Activated naive CD8-positive, alpha-beta T cell treated with anti-CD3 and anti-CD28 coated beads, Interleukin-2, amount 10 ng/mL, durations not matched to agents 7 days and 5 days (primary cell): ENCODE measurements at places on chromosomes 7 and 10. TPM values are rescaled to one million over a fixed set of nuclear protein-coding genes. Genes with fewer than 3 reads are reported as not detected.

SLC16A12 gene
- total RNA-seq: not detected

DNA sequence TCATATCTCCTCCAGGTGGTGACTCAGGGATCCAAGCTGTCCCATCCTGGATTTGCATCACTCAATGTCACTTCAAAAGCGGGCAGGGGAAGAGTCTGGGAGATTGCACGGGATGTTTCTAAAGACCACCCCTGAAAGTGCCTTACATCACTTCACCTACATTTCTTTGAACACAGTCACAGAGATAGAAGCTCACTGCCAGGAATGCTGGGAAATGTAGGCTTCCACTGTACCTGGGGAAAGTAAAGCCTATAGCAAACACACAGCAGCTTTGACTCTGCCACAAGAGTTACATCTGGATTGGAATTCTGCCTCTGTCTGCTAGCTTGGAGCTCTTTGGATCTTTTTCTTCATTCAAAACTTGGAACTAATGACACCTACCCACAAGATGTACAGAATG, 300.9 kb downstream of the WDR11 start:
- H3K27me3 ChIP-seq: no peaks in the 10 kb centered on the region
- H3K4me3 ChIP-seq: no peak overlapping the region
- H3K4me1 ChIP-seq: no peaks in the 10 kb centered on the region
- no peaks in the 10 kb centered on the region for H3K36me3 ChIP-seq
- H3K27ac ChIP-seq: no peak overlapping the region

AKR1E2 gene
- total RNA-seq: 6.5 TPM

GRCh38 chr10:132700156-132701098, 85.5 kb downstream of the NKX6-2 start:
- peaks cover 11% of the 10 kb centered on the region for H3K36me3 ChIP-seq
- no peak overlapping the region for H3K4me3 ChIP-seq
- no peak overlapping the region for H3K27ac ChIP-seq
- peaks cover 13% of the 10 kb centered on the region for H3K4me1 ChIP-seq
- no peak for DNase-seq

SYT15 gene
- 1.1 TPM for total RNA-seq

CYP2W1 gene
- total RNA-seq: not detected

GRCh38 chr10:24843256-24843655, 109.2 kb downstream of the PRTFDC1 start:
- H3K36me3 ChIP-seq: peaks cover 2% of the 10 kb centered on the region
- no peak overlapping the region for H3K4me3 ChIP-seq
- DNase-seq: no peak
- no peaks in the 10 kb centered on the region for H3K27me3 ChIP-seq
- H3K4me1 ChIP-seq: peaks cover 9% of the 10 kb centered on the region

LIPK gene
- total RNA-seq: not detected

DNA sequence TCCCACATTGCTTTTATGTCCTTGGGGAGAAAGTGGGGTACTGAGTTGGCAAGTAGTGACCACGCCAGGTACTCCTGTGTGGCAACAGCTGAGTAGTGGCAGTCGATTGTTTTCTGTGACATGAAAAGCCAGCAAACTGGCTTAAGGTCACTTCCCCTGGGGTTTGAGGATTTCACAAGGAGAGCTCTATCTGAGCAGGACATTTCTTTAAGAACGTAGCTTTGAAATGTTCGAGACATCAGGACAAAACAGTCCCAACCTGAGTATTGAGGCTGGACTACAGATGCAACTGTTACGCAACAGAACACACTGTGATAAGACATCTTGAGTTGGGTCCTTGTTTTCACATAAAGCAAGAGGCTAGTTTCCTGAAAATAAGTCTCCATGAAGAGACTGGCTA, 146.7 kb upstream of the KLF14 start:
- H3K27me3 ChIP-seq: no peaks in the 10 kb centered on the region
